CD4-positive, alpha-beta memory T cell (primary cell): ENCODE measurements at places on chromosomes 1 and 21.

DNA sequence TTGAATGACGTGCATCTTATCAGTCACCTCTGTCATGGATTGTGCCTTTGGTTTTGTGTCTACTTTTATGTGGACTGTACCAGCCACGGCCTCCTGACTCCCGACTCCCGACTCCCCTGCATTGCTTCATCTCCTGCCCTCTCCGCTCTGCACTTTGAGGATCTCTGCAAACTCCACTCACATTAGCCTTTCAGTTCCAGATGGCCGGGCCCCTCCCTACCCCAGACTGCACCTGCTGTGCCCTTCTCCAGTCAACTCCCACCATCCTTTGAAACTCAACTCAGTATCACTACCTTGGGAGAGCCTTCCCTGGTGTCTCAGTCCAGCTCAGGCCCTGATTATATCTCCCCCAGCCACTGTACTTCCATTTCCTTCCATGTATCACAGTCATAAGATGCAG is 71.4 kb downstream of the MDM4 start:
- no peak for DNase-seq

DNA sequence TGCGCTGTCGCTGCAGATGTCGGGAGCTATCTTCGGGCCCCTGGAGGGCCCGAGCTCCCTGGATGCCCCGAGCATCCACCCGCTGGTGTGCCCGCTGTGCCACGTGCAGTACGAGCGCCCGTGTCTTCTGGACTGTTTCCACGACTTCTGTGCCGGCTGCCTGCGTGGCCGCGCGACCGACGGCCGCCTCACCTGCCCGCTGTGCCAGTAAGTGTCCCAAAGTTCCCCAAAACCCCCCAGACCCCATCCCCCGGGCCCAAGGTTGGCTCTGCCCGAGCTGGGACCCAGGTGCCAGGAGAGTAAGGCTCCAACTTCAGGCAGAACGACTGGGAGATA is 569 bp downstream of the RNF207 start:
- DNase-seq = no peak

- no peak for DNase-seq
Observed at GRCh38 chr1:111768023-111768422, 12.3 kb downstream of the DDX20 start.

DNA sequence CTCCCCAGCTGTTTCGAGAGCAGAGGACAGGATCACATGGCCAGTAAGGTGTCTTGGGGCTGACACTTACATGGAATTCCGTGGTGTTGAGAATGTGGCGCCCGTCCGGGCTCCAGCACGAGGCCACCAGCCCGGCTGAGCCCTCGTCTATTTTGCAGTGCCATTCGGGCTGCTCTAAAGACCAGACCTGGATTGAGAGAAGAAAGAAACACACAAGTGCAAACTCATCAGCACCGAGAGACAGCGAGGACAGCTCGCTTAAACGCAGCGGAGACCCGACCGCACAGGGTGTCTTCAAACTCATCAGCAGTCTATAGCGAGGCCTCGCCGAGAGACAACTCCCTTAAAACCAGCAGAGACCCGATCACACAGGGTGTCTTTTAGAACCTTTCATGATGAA is 3.3 kb downstream of the WRAP73 start:
- no peak for DNase-seq

DNA sequence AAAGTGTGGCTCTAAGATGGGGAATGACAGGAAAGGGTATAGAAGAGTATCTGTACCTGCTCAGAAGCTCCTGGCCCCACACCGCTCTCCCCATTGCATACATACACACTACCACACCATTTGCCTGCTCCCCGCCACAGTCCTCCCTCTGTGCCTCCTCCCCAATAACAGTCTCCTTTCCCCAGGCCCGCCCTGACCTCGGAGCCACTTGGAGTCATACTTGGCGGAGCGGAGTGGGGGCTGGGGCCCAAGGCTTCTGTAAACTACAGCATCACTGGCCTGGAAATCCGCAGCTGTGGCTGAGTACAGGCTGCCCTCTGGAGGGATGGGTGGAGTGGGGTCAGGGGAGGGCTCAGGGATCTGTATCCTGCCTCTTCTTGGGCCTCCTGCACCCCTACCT is 8.6 kb downstream of the SEMA6C start:
- DNase-seq = no peak

GRCh38 chr1:143735764-143736461 is 235.9 kb downstream of the FAM72C start:
- no peak for DNase-seq

GRCh38 chr21:29313662-29314408 is 15.1 kb downstream of the BACH1 start:
- no peak for DNase-seq

DNA sequence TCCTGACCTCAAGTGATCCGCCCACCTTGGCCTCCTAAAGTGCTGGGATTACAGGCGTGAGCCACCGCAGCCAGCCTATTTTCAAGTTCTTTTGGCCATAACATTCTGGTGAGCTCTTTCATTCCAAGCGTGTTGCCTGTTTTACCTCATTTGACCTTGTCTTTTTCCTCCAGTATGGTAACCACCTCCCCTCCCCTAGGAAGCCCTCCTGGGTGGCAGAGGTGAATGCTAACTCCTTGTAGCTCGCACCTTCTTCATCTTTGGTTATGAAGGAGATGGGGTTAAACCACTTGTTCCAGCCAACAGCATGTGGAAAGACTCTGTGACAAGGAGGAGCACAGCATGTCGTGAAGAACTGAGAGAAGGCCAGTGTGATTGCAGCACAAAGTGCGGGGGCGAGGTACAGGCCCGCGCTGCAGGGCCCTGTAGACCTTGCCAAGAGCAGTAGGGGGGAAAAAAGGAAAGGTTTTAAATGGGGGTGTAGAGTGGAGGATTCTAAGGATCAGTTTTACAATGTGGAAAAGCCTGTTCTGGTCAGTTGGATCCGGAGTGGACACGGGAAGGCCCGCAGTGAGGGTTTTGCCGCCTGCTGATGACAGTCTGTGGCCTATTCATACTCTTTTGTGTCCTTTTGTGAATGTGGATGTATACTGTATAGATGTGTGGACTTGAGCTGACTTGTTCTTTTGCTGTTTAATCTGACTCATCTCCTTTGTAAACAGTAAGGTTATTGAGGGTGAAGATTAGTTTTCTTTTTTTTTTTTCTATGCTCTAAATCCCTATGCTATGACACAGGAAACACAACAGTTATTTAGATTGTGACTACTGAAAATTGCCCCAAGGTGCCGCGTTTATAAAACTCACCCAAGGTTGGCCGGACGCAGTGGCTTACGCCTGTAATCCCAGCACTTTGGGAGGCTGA is 7.5 kb upstream of the ZNF436 start:
- DNase-seq = no peak

GRCh38 chr1:59506952-59507351 is 210.1 kb downstream of the FGGY start:
- DNase-seq = no peak

GRCh38 chr1:44848456-44849181 is 5.6 kb upstream of the PTCH2 start:
- no peak for DNase-seq

DNA sequence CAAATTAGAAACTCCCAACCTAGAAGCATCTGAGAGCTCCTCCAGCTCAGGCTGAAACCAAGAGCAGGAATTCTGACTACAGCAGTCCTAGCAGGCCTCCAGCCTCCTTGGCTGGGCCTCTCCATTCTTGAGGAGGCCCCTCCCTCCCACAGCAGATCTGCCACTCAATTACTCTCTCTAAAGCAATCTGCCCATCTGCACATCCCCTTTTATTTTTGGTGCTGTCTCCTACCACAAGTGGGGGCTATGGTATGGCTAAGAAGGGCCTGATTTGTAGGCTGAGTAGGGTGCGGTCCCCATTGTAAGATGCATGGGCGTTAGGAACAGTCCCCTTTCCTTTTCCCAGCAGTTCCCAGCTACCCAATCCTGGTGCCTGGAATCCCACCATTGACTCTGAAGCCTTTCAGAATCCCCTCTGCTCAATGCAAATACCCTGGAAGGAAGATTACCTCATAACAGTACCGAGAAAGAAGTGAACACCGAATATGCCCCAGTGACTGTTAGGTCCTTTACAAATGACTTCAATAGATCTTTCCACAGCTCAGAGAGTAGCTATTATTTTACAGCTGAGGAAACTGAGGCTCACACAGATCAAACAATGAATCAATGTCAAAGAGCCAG is 11.6 kb upstream of the TTC39A start:
- DNase-seq = no peak

GRCh38 chr1:89195476-89195875 is 3.3 kb downstream of the GBP4 start:
- DNase-seq = no peak

GRCh38 chr21:33198346-33199099 is 31.2 kb upstream of the IFNAR2 start:
- no peak for DNase-seq

GRCh38 chr1:10415211-10415930 is 14.9 kb upstream of the CENPS start:
- no peak for DNase-seq

DNA sequence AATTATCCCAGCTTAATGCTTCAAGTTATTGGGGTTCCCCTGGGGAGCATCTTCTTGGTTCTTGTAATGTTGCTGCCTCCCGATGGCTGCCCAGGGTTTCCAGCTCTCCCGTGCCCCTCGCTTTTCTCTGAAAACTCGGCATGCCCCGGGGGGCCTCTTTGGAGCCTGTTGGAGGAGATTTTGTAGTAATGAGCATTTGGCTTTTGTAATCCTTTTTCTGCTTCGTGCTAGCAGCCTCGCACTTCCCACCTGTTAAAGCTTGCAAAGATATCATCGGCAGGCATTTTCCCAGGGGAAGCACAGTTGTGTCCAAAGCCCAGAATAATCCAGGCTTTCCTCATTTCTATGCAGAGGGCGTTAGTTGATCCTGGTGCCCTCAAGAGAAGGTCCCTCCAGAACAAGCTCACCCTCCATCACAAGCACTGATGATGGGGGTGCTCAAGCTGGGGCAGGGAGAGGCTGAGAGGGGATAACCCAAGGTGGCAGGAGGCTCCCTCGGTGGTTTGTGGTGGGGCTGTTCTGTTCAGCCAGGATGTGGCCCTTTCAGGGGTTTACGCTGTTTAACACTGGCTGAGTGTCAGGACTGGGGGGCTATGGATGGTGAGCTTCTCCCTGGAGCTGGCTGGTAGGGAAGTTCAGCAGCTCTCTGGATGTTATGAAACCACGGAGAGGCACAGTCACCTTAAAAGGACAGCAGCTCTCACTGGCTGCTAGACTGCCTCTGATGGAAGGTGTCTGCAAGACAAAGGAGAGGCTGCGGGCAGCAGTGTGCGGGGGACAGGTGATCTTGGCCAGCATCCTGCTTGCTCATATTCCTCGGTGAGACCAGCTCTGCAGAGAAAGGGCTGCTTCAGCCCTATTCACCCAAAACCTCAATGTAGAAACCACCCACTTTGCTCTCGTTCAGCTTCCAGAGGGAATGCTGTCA is 477.1 kb upstream of the VAMP3 start:
- DNase-seq = no peak

DNA sequence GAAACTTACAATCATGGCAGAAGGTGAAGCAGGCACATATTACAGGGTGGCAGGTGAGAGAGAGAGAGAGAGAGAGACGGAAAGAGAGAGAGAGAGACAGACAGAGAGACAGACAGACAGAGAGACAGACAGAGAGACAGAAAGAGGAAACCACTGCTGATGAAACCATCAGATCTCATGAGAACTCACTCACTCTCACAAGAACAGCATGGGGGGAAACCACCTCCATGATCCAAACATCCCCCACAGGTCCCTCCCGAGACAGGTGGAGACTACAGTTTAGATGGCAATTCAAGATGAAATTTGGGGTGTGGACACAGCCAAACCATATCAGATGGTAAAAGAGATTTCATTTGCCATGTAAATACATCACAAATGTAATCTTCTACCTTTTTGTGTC is 708.1 kb downstream of the MRPL39 start:
- no peak for DNase-seq

DNA sequence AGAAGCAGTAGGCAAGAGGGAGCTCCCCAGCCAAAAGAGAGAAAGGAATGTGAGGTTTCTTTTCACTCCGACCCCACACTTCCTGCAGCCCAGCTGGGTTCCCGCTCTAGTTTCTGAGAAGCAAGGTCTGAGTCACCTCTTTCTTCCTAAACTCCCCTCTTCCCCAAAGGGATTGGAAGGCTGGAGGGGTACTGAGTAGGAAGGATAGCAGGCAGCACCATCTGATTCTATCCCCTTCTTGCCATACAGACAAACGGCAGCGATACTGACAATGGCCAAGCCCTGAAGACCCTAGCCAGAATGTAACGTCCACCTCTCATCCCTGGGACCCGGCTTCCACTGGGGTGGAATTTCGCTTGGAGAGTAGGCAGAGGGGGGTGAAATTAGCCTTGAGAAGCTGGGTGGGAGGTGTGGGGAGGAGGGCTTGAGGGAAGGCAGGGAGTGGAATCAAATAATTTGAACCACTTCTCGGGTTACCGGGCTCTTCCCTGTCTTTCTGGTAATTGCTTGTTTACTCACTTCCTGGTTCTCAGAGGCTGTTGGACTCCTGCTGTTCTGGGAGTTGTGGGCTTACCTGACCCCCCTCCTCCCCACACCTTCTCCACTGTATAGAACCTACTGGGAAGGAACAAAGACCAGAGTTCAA is 13.2 kb downstream of the IER5 start:
- DNase-seq = no peak

- no peak for DNase-seq
Observed at GRCh38 chr1:159790237-159790917, 9.6 kb downstream of the DUSP23 start.

DNA sequence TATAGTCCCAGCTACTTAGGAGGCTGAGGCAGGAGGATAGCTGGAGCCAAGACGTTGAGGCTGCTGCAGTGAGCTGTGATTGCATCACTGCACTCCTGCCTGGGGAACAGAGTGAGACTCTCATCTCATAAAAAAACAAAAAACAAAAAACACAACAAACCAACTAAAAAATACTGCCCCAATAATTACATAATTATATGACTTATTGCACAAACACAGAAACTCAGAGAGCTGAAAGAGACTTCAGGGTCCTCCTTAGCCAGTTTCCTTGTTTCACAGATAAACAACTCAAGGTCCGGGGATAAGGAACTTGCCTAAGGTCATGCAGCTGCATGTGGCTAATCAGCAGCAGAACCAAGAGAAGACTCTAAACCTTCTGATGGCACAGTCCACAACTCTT is 11.9 kb downstream of the EXTL2 start:
- no peak for DNase-seq

- DNase-seq = no peak
Observed at GRCh38 chr1:225872075-225872430, 10.1 kb downstream of the TMEM63A start.

GRCh38 chr1:188641566-188642211 is 1812.9 kb downstream of the PLA2G4A start:
- DNase-seq = no peak
